ENCODE measurements at places on chromosomes 6 and 20. TPM values are rescaled to one million over a fixed set of nuclear protein-coding genes. Genes with fewer than 3 reads are reported as not detected.

DNA sequence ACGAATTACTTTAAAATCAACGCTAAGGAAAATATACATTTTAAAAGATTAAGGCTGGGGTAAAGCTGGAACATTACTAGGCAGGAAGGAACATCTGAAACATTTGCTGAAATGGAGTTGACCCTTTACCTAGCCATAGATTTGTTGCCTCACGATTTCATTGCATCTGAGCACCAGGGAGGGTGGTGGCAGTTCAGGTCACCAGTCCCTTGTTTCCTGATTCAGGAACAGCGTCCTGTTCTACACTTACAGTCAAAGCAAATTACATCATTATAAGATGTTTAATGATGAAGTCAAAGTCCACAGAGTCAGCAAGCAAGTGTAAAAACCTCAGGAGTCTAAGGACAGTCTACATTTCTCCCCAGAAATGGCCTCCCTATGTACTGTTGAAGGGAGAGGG is 9.0 kb upstream of the MICA start:
- no peaks in the 10 kb centered on the region for H3K36me3 ChIP-seq
- DNase-seq = no peak
- H3K4me3 ChIP-seq = no peak overlapping the region
- H3K4me1 ChIP-seq = peaks cover 6% of the 10 kb centered on the region
- H3K27me3 ChIP-seq = peaks cover 9% of the 10 kb centered on the region

DNA sequence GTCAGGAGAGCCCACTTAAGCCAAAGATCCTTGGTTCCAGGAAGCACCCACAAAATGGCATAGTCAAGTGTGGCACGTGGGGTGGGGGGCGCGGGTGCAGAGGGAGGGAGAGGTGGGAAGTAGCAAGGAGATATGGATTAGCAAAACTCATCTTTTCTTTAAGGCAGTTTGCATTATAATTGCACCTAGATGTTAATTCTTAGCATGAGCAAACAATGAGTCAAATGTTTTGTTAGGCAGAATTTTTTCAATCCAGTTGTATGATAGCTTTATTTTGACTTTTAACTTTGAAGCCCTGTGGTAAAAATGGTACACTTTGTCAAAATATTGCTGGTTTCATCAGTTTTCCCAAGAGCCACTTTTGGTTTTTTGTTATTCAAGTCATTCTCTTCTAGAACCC is 15.0 kb downstream of the SCAND1 start:
- no peak for DNase-seq
- H3K27ac ChIP-seq = no peak overlapping the region
- H3K36me3 ChIP-seq = no peaks in the 10 kb centered on the region
- no peak overlapping the region for H3K4me3 ChIP-seq
- peaks cover 4% of the 10 kb centered on the region for H3K4me1 ChIP-seq
- peaks cover 4% of the 10 kb centered on the region for H3K27me3 ChIP-seq

DNA sequence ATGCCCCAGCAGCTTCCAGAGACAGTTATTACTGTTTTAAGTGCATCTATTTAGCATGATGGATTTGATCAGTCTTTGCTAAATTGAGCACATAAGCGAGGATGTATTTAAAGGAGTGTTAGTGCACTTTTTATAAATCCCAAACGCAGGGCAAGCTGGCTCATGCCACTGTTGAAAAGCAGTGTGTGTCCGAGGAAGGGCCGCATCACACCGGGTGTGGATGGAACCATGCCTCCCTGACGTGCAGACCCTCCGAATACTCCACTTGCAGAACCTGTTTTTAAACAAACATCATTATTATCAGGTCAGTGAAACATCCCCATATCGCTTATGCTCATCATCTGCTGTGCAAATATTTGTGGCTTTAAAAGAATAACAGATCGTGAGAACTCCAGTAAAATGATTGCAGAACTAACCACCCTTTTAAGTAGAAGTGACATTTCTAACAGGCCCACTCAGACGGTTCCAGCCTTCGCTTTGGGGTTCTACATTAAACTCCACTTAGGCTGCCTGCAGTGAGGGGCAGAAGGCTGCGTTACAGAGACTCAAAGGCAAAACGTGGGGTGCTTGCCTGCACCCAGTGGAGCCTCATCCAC is 190.1 kb downstream of the CDH4 start:
- H3K4me3 ChIP-seq = no peak overlapping the region
- no peak for DNase-seq
- no peaks in the 10 kb centered on the region for H3K36me3 ChIP-seq
- H3K27me3 ChIP-seq = peaks cover 2% of the 10 kb centered on the region

GRCh38 chr20:32464401-32465091 is 106.4 kb downstream of the ASXL1 start:
- H3K36me3 ChIP-seq = peaks cover 6% of the 10 kb centered on the region
- no peak for DNase-seq
- peaks cover 22% of the 10 kb centered on the region for H3K4me1 ChIP-seq
- peak overlapping the region; percentile 66 for H3K27ac ChIP-seq

- H3K27ac ChIP-seq = no peak overlapping the region
- DNase-seq = no peak
- no peak overlapping the region for H3K4me3 ChIP-seq
- H3K4me1 ChIP-seq = peaks cover 3% of the 10 kb centered on the region
- no peaks in the 10 kb centered on the region for H3K36me3 ChIP-seq
Measured at GRCh38 chr20:38125157-38126056, 39.7 kb downstream of the TGM2 start.

GRCh38 chr20:4635342-4635741 is 86.4 kb upstream of the PRND start:
- no peaks in the 10 kb centered on the region for H3K4me1 ChIP-seq
- peaks cover 7% of the 10 kb centered on the region for H3K36me3 ChIP-seq
- DNase-seq = no peak
- no peak overlapping the region for H3K27ac ChIP-seq
- no peaks in the 10 kb centered on the region for H3K27me3 ChIP-seq
- H3K4me3 ChIP-seq = no peak overlapping the region

DNA sequence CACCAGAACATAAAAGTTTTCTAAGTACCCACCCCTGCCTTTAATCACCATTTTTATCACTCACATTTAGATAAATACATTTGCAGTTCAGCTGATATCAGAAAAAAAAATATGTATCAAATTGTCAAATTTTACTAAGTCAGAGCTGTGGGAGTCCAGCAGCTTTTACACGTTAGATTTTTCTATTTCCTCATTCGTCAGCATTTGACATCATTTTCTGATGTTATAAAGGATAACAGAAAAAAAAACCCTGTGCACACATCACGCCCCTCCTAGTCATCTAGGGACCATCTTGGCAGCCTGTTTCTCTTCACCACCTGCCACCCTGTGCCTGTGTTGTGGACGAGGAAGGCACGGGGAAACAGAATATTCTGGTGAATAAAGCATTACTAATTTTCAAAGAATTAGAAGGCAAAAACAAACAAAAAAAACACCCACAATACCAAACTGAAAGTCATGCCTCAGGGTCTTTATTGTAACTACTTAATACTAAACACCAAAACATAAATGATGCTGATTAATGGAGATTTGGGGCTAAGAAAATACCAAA is 12.4 kb downstream of the B4GALT5 start:
- H3K27me3 ChIP-seq = peaks cover 3% of the 10 kb centered on the region
- DNase-seq = peak; percentile 49
- H3K4me3 ChIP-seq = peak overlapping the region; percentile 71
- peak overlapping the region; percentile 98 for H3K27ac ChIP-seq
- no peaks in the 10 kb centered on the region for H3K36me3 ChIP-seq

DNA sequence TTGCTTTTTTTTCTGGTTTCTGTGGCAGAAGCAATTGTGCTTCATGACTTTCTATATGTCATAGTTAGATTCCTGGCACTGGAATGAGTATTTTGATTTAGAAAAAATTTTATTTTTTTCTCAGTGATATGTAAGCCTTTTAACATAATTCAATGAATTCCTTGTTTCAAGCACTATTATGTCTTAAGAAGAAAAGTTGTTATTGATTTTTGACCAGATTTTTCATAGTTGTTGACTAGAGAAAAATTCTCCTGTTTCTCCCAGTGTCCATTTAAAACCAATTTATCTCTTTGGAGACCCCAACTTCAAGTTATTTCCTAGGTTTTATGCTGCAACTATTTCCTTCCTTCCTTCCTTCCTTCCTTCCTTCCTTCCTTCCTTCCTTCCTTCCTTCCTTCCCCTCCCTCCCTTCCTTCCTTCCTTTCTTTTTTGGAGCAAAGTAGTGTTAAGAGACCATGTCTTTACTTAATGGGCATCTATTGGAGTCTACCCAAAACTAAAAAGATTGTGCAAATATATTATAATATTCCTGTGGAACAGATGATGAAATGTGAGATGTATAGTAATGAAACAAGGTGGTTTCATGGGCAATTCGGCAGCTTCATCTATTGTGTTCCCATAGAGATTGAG is 346.9 kb downstream of the RNF144B start:
- H3K4me3 ChIP-seq = no peak overlapping the region
- no peaks in the 10 kb centered on the region for H3K4me1 ChIP-seq
- H3K27me3 ChIP-seq = no peaks in the 10 kb centered on the region
- no peak overlapping the region for H3K27ac ChIP-seq

- H3K4me1 ChIP-seq = peaks cover 12% of the 10 kb centered on the region
- H3K27ac ChIP-seq = peak overlapping the region; percentile 95
- H3K36me3 ChIP-seq = no peaks in the 10 kb centered on the region
- DNase-seq = peak; percentile 69
Measured at GRCh38 chr6:107488875-107489635, 862 bp upstream of the SOBP start.

DNA sequence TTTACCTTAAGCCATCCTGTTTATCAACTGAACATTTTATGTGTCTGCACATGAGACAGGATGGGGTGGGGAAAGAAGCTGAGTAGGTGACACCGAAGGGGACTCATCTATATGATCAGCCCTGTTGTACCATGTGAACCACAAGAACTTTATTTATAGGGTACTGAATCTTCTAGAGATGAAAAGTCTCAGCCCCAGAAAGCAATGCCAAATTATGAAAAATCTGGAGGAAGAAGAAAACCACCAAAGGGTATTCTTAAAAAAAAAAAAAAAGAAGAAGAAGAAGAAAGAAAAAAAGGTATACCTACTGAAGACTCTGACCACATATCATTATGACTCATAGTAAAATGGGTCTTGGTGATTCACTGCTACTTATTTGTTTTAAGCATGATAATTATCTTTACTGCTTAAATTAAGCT is 39.8 kb upstream of the HBS1L start:
- H3K4me1 ChIP-seq = no peaks in the 10 kb centered on the region
- H3K27me3 ChIP-seq = no peaks in the 10 kb centered on the region
- H3K27ac ChIP-seq = no peak overlapping the region
- no peak for DNase-seq
- no peak overlapping the region for H3K4me3 ChIP-seq
- H3K36me3 ChIP-seq = no peaks in the 10 kb centered on the region

DNA sequence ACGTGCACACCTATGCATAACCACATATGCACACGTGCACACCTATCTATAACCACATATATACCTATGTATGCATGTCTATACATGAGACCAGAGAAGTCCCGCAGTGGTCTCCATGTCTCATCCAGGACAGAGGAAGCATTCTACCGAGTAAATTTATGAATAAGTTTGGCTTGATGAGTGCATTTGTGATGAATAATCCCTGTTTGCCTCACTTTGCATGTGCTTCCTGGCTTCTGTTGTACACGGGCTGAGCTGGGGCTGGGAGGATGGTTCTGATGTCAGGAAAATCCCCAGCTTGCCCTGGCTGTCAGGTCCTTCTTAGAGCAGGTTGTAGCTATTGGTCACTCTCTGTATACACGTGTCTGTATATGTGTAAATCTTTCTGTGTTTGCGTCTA is 157.6 kb upstream of the RPS6KA2 start:
- peaks cover 3% of the 10 kb centered on the region for H3K27me3 ChIP-seq
- no peak overlapping the region for H3K27ac ChIP-seq
- DNase-seq = no peak
- H3K4me3 ChIP-seq = no peak overlapping the region
- no peaks in the 10 kb centered on the region for H3K4me1 ChIP-seq

The SULF2 gene
- 97.8 TPM for total RNA-seq

The ARG1 gene
- not detected for total RNA-seq

The CCND3 gene
- total RNA-seq = 27.1 TPM

The HNF4A gene
- total RNA-seq = not detected
